IMR-90 (cell line): ENCODE measurements at places on chromosomes 2 and 18. TPM values are rescaled to one million over a fixed set of nuclear protein-coding genes. Genes with fewer than 3 reads are reported as not detected.
A peak's percentile ranks its signal among the peaks of the same experiment; 100 is the strongest.

FSIP2 gene
- total RNA-seq: under 0.01 TPM in 1 of 2 replicates, not detected in the other

GRCh38 chr2:118084491-118085089 lies 3.7 kb upstream of the INSIG2 start:
- no peaks in the 10 kb centered on the region for H3K4me1 ChIP-seq
- H3K4me3 ChIP-seq: no peak overlapping the region
- no peak for DNase-seq
- no peak overlapping the region for H3K27ac ChIP-seq

UGT1A5 gene
- not detected in 2 replicates for total RNA-seq

- no peak overlapping the region for H3K4me3 ChIP-seq
- no peaks in the 10 kb centered on the region for H3K36me3 ChIP-seq
- no peaks in the 10 kb centered on the region for H3K4me1 ChIP-seq
- no peak overlapping the region for H3K27ac ChIP-seq
- no peak for DNase-seq
- H3K27me3 ChIP-seq: peaks cover 11% of the 10 kb centered on the region
These were observed 23.0 kb downstream of the INPP5D start for GRCh38 chr2:233082931-233083755.

DNA sequence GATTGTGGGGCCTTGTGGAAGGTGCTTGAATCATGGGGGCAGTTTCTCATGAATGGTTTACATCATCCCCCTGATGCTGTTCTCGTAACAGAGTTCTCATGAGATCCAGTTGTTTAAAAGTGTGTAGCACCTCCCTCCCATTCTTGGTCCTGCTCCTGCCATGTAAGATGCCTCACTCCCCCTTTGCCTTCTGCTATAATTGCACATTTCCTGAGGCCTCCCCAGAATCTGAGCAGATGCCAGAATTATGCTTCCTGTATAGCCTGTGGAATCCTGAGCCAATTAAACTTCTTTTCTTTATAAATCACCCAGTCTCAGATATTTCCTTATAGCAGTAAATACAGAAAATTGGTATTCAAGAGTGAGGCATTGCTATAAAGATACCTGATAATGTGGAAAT lies 15.6 kb upstream of the WDR75 start:
- no peak overlapping the region for H3K27ac ChIP-seq
- H3K4me1 ChIP-seq: peaks cover 2% of the 10 kb centered on the region
- no peak for DNase-seq

COLEC11 gene
- total RNA-seq: under 0.01 and 0.28 TPM in 2 replicates

DNA sequence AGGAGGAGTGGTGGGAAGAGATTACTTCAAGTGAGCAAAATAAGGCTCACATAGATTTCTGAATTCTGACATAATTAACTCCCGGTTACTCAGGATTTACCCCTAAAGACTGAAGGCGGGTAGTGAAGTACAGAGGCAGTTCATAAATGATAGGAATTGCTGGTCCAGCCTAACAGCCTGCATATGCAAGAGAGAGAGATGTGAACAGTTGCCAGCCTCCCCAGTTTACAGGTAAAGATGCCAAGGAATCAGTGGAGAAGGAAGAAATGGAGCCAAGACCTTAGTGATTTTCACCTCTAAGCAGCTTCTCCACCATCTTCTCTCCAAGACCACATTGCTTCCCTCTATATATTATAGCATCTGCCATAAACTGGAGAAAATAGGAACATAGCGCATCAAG lies 91.8 kb upstream of the THUMPD2 start:
- peaks cover 4% of the 10 kb centered on the region; the same call in 1 of the 2 replicates for H3K27me3 ChIP-seq
- H3K4me1 ChIP-seq: peaks cover 6% of the 10 kb centered on the region
- no peak overlapping the region for H3K4me3 ChIP-seq
- no peak overlapping the region for H3K27ac ChIP-seq

- H3K4me3 ChIP-seq: no peak overlapping the region
- H3K27me3 ChIP-seq: peaks cover 10% of the 10 kb centered on the region
- H3K36me3 ChIP-seq: no peaks in the 10 kb centered on the region
- peaks cover 2% of the 10 kb centered on the region for H3K4me1 ChIP-seq
- DNase-seq: peak; percentile 21
These were observed 192.0 kb downstream of the MTX2 start for GRCh38 chr2:176461098-176461808.

SEMA4C gene
- total RNA-seq: 13.3 and 15.8 TPM in 2 replicates

IL1RL2 gene
- 0.28 and 0.36 TPM in 2 replicates for total RNA-seq

GRCh38 chr18:24262087-24262486 lies 123.2 kb downstream of the CABYR start:
- H3K4me3 ChIP-seq: no peak overlapping the region
- H3K4me1 ChIP-seq: peaks cover 8% of the 10 kb centered on the region
- no peak overlapping the region for H3K27ac ChIP-seq
- H3K36me3 ChIP-seq: peaks cover 2% of the 10 kb centered on the region; the same call in 1 of the 2 replicates
- no peaks in the 10 kb centered on the region for H3K27me3 ChIP-seq

TACR1 gene
- under 0.01 TPM in 2 replicates for total RNA-seq

DNA sequence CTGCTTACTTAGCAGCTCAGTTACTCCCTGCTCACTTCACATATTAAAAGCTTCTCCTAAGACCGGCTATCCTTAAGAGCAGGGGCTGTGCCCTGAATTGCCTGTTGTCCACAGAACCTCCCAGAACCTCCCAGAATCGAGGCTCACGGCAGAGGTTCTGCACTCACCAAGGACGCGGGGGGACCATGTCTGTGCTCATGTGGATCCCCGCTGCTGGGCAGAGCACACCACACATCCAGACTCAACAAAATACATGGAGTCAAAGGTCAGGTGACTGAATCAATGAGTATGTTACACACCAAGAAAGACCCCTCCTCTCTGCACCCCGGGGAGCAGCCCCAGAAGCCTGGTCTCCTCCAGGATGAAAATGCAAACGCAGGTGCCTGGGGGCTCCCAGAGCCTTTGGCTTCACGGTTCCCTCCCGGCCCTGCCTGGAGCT lies 149.0 kb downstream of the MBP start:
- DNase-seq: no peak
- no peak overlapping the region for H3K4me3 ChIP-seq
- H3K36me3 ChIP-seq: no peaks in the 10 kb centered on the region; the same call in 1 of the 2 replicates
- H3K27me3 ChIP-seq: peaks cover 8% of the 10 kb centered on the region
- H3K4me1 ChIP-seq: no peaks in the 10 kb centered on the region; the same call in 1 of the 2 replicates

DNA sequence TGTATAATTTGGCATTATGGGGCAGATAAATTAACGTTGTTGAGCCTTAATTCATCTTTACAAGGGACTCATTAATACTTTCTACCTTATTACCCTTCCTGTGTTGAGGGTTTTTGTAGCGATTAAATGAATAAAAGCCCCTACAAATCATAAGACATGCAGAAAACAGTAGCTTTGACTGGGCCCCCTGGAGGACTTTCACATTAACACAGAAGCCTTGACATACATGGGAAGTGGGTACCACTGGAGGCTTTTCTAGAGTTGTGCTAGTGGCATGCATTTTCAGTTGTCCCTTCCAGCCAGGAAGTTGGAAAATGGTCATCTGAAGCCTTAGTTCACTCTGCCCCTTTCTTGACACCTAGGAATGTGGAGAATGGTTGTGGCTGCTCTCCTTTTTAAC lies 30.2 kb downstream of the MTA3 start:
- H3K27me3 ChIP-seq: no peaks in the 10 kb centered on the region
- no peaks in the 10 kb centered on the region for H3K4me1 ChIP-seq
- no peak overlapping the region for H3K27ac ChIP-seq
- DNase-seq: no peak
- no peak overlapping the region for H3K4me3 ChIP-seq

DNA sequence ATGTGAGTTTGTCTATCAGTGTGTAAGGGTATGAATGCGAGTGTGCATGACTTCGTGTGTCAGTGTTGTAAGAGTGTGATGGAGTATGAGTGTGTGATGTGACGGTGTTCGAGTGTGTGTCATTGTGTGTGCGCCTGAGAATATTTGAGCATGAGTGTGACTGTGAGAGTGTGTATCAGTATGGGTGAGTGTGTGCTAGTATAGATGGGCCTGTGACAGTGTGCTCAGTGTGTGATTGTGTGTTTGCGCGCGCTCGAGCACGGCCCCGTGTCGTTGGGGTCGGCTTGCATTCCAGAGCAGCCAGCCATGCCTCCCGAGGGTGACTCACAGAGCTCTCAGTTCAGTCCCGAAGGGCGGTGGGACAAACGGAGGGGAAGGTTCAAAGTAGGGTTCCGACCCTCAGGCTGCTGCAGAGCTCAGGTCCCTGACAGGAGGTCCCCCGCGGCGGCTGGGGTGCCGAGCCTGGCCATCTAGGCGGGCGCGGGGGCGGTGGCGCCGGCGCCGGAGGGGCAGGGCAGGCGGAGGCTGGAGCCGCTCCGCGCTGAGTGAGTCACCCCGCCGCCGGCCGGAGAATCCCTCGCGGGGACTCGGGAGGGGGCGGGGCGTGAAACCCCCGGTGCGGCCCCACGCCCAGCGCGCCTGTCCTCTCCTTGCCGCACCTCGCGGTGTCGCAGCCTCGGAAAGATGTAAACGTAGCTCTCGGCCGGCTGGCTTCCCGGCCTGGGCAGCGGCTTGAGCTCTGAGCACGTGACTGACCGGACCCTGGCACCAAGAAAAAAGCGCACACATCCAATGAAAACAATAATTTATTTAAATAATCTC lies 3.8 kb downstream of the DLX2 start:
- peak overlapping the region; percentile 72 for H3K27ac ChIP-seq
- peaks cover 14% of the 10 kb centered on the region for H3K4me1 ChIP-seq
- H3K27me3 ChIP-seq: peaks cover 12% of the 10 kb centered on the region
- H3K36me3 ChIP-seq: no peaks in the 10 kb centered on the region
- H3K4me3 ChIP-seq: peak overlapping the region; percentile 59
- DNase-seq: peak; percentile 71

DNA sequence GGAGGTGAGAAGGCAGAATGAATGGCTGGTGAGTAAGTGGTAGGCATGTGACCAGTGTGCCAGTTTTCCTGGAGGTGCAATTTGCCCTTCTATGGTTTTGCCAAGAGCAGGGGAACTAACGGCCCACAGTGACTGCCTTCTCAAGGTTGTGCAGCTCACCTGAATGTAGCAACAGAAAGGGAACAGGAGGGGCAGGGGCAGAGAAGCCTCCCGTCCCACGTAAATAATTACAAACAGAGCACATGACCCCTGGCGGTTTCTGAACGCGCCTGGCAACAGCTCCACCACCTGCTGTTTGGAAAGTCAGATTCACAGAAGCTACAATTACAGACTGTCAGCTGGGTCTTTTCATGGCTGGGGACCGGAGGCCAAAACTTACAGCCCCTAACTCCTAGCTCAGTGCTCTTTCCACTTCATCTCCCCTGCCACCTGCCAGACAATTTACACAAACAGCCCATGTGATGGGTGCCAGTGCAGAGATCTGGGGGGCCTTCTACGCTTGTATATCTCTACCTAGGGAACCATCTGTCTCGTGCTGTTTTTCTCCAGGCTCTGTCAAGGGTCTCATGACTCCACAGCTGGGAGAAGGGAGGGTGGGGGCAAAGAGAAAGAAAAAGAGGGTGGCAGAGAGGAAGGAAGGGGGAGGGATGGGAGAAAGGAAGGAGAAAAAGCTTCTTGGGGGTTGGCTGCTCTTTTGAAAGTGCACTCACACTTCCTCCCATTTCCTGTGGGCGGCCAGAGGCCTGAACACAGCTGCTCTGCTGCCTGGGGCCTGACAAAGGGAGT lies 69.6 kb downstream of the POLR1A start:
- peaks cover 29% of the 10 kb centered on the region for H3K4me1 ChIP-seq
- H3K27ac ChIP-seq: peak overlapping the region; percentile 83
- H3K27me3 ChIP-seq: no peaks in the 10 kb centered on the region

FAP gene
- total RNA-seq: 71.0 and 93.9 TPM in 2 replicates

- no peaks in the 10 kb centered on the region for H3K36me3 ChIP-seq
- H3K27ac ChIP-seq: no peak overlapping the region
- H3K4me1 ChIP-seq: no peaks in the 10 kb centered on the region
- no peak overlapping the region for H3K4me3 ChIP-seq
- H3K27me3 ChIP-seq: peaks cover 2% of the 10 kb centered on the region; the same call in 1 of the 2 replicates
These were observed 135.0 kb downstream of the B3GNT2 start for GRCh38 chr2:62330959-62331358.

DNA sequence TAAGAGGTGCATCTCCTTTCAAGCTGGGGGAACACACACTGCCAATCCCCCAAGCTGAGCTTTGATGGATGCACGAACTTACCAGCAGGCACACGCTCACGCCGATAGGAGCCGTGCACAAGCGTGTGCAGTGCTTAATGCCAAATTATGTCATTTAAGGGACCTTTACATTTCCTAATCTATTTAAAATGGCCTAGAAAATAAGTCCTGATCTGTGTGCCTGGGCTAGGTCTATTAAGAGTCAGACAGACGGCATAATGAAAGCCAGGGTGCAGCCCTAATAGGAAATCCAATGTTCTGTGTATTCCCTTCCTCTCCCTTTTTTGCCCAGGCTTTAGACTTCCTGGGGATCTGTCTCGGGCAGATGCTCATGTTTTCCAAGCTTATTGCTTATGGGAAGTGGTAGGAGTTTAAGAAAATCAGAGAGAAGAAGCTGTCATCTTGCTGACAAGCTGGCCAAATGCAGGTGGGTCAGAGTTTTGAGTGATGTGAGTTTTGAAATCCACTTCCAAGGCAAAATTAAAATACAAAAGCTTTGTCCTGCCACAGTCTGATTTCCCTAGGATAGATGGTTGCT lies 142.6 kb downstream of the MYT1L start:
- H3K27ac ChIP-seq: no peak overlapping the region
- H3K36me3 ChIP-seq: no peaks in the 10 kb centered on the region
- DNase-seq: no peak
- no peaks in the 10 kb centered on the region for H3K4me1 ChIP-seq
- H3K27me3 ChIP-seq: no peaks in the 10 kb centered on the region

GRCh38 chr2:40642237-40642636 lies 190.3 kb upstream of the SLC8A1 start:
- DNase-seq: no peak
- H3K4me3 ChIP-seq: no peak overlapping the region
- no peak overlapping the region for H3K27ac ChIP-seq
- no peaks in the 10 kb centered on the region for H3K27me3 ChIP-seq
- H3K36me3 ChIP-seq: no peaks in the 10 kb centered on the region

DCTN1 gene
- total RNA-seq: 204 and 229 TPM in 2 replicates

HOXD10 gene
- total RNA-seq: not detected in 2 replicates

DNA sequence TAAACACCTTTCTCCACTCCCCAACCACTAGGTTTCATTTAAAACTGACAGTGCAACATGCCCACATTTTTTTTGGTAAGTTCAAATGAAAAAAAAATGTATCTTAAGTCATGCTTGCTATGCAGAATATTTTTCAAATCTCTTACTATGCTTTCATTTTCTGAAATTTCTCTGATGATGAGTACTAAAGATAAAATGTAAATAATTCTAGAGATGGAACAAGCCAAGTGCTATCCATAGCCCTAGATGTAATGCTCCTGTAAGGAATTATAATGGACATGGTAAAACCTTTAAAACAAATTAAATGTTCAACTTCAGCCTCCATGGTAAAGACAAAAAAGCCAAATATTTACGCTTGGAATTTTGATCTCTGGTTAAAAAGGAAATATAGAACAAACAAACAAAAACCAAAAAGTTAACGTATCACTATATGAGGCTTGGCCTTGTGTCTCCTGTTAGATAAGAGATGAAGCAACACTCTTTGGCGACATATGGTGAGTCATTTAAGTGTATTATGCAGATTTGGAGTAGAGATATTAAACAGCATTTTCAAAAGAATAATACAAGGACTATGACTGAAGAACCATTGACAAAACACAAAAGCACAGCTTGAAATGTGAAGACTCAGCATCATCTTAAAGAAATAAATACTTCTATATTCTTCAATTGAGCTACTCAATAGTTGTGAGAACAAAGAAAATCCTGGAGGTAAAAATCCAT lies 392.0 kb upstream of the LYPD1 start:
- H3K27ac ChIP-seq: peak overlapping the region; percentile 41; the same call in 1 of the 2 replicates
- no peaks in the 10 kb centered on the region for H3K27me3 ChIP-seq
- peak; percentile 51 for DNase-seq
- no peak overlapping the region for H3K4me3 ChIP-seq
